ENCODE measurements at places on chromosomes 7 and 10.

DNA sequence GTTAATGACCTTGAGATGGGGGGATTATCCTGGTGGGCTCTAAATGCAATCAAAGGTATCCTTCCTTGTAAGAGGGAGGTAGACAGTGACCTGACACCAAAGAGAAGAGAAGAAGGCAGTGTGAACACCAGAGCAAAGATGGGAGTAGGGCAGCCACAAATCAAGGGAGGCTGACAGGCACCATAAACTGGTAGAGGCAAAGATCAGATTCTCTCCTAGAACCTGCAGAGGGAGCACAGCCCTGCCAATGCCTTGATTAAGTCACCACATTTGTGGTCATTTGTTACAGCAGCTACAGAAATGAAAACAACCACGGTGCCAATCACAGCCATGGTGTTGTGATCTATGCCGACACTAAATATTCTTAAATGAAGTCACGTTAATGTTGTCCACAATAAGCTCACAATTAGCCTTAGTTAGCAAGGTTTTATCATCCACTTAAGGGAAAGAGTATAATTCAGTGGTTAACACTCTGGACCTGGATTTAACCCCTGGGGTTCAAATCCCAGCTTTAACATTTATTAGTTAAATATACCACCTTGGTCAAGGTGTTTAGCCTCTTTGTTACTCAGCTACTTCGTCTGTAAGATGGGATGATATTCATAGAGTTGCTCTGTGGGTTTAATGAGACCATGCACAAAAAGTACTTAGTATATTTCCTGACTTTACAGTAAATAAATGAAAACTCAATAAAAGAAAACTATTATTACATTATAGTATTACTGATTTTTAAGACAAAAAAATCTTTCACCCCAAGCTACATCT lies 70.8 kb downstream of the SGMS1 start:
- DNase-seq, result no peak

- DNase-seq, result no peak
These were observed 133.0 kb upstream of the ZNF32 start for GRCh38 chr10:43781480-43782361.

DNA sequence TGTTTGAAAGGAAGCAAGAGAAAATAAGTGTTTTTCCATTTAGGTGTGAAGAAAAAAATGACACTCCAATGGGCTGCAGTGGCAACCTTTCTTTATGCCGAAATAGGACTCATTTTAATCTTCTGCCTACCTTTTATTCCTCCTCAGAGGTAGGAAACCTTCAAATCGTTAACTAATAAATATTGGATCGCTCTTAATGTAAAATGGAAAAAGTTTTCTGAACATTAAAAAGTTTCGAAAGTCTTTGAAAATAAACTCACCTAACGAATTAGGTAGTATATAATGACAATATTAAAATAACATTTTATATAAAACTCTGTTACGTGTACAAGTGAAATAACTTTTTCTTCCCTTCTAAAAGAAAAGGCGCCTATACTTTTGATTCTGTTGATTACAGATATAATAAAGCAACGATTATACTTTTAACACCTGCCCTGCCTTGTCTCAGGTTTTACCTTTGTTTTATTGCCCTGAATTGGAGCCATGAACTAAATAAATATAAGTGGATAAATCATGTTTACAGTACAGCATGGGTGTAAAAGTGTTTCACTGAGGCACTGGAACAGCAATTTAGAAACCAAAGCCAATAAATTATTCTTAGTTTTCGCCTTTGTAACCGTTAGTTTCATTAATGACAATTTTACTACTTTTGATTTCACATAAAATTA lies 804 bp downstream of the BCAP29 start:
- DNase-seq, result no peak

DNA sequence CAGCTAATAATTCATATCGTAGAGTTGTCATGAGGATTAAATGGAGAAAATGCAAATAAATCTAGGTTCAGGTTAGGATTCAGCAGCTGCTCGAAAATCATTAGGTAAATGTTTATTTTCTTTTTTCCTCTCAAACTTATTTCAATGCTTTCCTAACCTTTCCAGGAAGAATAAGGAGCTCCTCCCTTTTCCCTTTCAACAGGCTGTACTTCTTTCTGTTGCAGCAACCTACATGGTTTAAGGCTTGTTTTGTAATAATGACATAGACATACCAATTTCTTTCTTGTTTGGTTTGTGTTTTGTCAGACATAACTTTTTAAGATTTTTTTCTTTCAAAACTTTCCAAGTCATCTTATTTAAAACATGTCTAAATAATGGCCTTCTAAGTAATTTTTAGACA lies 18.2 kb downstream of the GPR141 start:
- DNase-seq, result no peak

- no peak for DNase-seq
These were observed 6.2 kb upstream of the CH25H start for GRCh38 chr10:89213191-89213808.

GRCh38 chr10:100807241-100807951 lies 62.0 kb downstream of the PAX2 start:
- no peak for DNase-seq

- DNase-seq, result no peak
These were observed at the start of gene CYP2C18 for GRCh38 chr10:94683214-94684054. Gene CYP2C18 (plus strand): TSS chr10:94683729. CDS start chr10:94683820, 91 bp downstream.

DNA sequence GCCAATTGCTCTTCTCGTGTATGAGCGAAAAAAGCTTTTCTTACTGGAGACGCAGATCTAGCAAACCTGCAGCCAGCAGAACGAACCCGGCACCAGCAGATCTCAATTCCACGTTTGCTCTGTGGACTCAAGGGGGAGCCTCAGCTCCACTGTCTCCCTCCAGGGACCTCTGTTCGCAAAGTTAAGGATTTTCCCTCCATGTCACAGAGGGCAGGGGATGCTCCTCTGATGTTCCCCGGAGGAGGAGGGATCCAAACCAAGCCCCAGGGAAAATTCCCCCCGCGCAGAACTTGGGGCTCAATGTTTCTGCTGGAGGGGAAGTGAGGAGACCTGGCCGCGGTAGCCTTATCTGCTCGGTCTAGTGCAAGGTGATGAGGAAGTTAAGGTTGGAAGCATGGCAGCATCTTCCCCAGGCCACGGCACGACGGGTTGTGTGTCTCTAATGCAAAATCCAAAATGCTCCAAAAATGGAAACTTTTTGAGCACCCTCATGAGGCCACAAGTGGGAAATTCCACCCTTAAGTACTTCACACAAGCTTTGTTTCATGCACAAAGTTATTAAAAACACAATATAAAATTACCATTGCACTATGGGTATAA lies 9.0 kb downstream of the IQCE start:
- no peak for DNase-seq

DNA sequence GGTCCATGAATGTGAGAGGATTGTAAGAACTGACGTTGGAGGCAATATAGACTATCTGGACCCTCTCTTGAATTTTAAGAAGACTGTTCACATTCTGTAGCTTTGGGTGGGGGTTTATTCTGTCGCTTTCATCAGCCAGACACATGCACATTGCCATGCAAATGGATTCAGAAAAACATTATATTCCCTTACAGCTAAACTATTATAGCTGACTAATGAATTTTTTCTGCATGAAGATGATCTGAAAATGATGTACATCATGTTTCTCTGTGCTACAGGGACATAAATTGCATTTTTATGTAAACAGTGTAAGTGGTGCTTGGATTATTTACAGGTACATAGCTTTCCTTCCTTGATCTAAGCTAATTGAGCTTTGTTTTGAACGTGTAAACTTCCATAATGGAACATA lies 1.5 kb downstream of the MET start:
- DNase-seq, result no peak

GRCh38 chr10:81708929-81709328 lies 166.1 kb upstream of the NRG3 start:
- DNase-seq, result no peak

Measured in brain pericyte (primary cell).